ENCODE measurements at places on chromosomes 4 and X.

DNA sequence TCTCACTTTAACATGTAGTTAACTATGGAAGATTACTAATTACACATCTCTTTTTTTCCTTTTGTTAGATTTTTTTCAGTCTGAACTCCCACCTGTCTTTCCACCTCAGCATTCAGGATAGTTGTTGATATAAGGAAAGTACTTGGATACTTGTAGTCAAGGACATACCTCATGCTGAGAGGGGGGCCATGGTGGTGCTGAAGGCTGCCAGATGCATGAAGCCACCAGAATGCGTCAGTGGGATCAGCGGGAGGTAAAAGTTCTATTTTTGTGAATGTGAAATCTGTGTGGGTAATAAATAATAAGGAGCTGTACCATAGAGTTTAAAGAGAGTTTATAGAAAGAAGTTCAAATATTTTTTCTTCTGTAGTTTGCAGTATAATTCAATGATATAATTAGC is 13.1 kb upstream of the NDST4 start:
- DNase-seq: peak; percentile 91

- no peak for DNase-seq
These were observed 22.8 kb upstream of the EIF4E start for GRCh38 chr4:98951710-98952109.

DNA sequence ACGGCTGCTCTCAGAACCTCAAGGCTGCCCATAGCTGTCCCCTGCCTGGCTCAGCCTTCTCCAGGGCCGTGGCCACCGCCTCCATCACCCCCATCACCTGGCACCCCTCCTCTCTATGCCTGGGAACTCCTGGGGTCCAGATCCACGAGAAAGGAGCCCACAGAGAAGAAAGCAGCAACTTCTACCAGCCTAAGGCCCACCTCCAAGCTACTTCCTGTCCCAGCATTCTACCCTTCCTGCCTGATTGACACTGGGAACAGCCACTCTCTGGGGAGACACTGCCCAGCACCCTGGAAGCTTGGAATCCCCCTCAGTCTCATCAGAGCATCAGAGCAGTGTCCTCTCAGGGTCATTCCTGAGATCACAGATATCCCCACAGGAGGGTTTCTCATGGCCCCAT is 36.9 kb upstream of the PROM1 start:
- DNase-seq: no peak

DNA sequence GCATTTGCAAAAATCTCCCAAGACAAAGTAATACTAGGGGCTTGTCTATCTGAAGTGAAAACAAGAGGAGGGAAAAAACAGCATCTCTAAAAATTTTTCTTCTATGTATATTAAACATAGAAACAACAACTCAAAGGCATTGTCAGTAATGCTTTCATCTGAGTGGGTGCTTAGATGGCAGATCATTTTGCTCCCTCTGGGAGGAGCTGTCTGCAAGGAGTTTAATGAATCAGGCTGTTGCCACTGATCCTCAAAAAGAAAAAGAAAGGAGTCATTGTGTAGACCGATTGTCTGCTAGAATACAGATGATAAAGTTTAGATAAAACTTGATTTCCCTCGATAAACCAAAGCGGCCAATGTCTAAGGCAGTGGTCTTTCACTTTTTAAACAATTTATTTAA is 49.7 kb upstream of the KLHL8 start:
- DNase-seq: peak; percentile 40

Data from NCI-H146 (cell line).